RKO (cell line): ENCODE measurements at places on chromosomes 1 and 21.

- DNase-seq = no peak
Observed at GRCh38 chr1:53615101-53615500, 123.9 kb downstream of the GLIS1 start.

DNA sequence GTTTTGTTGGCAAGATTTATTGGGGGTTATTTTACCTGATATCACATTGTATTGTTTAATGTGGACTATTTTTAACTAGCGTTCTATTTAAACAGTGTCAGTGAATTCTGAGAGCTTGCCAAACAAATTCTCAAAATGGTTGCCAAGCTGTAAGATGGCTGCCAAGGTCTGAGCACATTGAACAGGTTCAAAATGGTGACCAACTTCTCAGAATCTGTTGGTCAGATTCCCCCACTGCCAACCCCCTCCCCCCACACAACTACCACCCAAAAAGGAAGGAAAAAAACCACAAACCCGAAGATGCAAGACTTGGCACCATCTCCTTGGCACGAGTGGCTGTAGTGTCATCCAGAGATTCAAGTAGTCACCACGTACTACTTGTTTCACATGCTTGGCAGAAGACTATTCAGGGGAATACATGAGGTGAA lies 159.1 kb downstream of the NFIA start:
- DNase-seq = no peak

DNA sequence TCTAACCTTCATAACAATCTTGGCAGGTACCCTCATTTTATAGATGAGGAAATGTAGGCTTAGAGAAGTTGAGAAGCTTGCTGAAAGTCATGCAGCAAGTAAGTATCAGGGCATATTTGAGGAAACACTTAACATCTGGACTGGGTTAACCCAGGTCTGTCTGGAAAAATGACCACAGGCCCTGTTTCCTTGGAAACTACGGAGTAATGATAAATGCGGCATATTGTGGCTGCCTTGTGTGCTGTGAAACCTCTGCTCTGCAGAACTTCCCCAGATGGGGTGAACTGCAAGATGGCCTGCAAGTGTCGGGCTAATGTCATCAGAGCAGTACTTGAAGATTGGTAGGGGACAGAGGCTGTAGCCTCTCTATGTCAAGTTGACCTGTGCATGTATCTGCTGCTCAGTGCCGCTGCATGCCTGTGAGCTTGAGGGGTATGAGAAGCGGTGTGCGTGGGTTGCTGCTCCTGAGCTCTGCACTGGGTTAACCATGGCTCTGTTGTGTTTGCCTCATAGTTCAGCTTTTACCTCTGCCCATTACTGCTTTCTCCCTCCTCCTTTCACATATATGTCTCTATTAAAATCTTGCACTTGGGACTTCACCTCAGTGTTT lies 83.1 kb downstream of the WDR3 start:
- no peak for DNase-seq

DNA sequence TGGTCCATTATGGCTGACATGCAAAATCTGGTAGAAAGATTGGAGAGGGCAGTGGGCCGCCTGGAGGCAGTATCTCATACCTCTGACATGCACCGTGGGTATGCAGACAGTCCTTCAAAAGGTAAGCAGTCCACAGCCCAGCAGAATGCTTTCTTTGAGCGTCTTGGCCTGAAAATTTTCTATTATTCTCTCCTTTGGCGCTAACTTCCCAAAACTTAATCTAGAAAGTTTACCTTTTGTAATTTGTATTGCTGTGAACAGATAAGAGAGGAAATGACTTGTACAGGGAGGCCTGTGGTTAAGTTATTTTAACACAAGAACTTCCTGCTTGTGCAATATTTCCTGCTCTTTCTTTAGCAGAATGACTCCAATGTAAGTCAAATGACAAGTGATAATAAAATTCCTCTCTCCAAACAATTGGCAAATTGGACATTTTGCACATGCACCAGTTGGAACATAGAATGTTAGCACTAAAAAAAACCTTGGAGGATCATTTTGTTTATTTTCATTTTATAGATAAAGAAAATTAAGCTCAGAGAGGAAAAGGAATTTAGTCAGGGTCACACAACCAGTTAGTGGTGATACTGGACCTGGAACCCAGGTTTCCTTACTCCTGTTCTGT lies 18.9 kb downstream of the CAP1 start:
- DNase-seq = no peak

- DNase-seq = no peak
Observed at GRCh38 chr1:102858695-102859094, 249.6 kb downstream of the COL11A1 start.

DNA sequence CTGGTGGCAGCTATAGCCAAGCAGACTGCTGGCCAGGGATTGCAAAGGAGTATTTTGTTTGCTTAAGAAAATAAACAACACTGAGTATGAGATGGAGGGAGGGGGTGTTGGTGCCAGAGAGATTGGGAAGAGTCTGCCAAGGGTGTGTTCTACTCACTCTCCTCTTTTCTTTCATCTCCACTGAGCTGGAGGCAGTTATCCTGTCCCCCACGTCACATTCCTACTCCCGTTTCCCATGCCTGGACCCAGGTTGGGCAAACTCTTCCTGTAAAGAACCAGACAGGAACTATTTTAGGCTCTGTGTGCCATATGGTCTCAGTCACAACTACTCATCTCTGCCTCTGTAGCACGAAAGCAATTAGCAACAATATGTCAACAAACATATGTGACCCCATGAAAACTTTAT lies 1.4 kb upstream of the IL24 start:
- DNase-seq = no peak
